ENCODE measurements at places on chromosomes 4 and X.

GRCh38 chr4:71683309-71683708 is 100.6 kb downstream of the GC start:
- no peak for DNase-seq

GRCh38 chr4:29708473-29708872 is 1011.7 kb upstream of the PCDH7 start:
- no peak for DNase-seq

GRCh38 chr4:83389756-83390505 is 55.3 kb upstream of the HPSE start:
- no peak for DNase-seq

DNA sequence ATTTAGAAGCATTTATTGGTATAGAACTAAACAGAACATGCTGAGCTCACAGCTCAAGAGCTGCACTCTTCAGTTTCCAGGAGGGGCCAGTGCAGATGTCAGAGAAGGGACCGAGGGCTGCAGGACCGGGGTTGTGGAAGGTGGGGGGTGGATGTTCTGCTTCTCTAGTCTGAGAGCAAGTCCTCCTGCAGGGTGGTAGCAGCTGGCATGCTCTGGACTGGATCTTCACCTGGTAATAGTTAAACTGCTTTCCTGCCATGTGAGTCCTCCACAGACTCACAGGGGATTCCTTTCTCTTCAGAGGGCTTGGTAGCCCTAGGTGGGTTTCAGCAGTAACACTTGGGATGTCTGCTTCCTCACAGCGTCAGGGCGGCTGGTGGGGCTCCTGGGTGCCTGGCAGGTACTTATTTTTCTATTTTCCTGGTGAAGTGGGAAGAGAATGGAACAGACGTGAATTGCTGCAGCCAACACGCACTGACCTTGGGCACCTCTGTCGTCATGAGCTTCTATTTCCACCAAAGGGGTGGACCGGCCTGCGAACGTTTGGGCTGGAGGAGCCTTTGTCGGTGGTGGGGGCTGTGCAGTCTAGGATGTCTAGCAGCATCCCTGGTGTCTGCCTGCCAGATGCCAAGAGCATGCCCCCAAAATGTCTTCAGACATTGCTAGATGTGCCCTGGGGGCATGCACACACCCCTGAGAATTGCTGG is 2.5 kb downstream of the MAEA start:
- no peak for DNase-seq

GRCh38 chr4:107006218-107006617 is 29.9 kb downstream of the DKK2 start:
- DNase-seq: no peak

DNA sequence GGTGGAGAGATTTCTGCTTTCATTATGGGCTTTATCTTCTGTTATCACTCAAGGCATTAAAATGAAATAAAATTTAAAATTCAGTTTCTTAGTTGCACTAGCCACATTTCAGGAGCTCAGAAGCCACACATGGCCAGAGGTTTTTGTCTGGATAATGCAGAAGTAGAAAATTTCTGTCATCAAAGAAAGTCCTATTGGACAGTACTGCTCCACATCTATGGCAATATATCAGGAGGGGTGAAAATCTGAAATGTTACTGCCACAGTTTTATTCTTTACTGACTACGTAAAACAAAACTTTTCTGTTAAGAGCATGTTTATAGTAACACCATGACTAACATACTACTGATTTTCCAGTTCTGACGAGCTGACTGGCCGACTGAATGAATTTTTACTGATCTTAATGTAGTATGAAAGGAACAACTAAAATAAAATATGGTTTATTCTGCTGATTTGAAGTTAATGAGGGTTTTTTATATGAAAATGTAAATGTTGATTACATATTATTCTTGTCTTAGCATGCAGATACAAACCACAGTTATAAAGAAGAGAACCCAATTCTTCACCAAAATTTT is 264.0 kb upstream of the HAND2 start:
- no peak for DNase-seq

- DNase-seq: no peak
Observed at GRCh38 chr4:167233685-167234315, 494 bp downstream of the SPOCK3 start.

DNA sequence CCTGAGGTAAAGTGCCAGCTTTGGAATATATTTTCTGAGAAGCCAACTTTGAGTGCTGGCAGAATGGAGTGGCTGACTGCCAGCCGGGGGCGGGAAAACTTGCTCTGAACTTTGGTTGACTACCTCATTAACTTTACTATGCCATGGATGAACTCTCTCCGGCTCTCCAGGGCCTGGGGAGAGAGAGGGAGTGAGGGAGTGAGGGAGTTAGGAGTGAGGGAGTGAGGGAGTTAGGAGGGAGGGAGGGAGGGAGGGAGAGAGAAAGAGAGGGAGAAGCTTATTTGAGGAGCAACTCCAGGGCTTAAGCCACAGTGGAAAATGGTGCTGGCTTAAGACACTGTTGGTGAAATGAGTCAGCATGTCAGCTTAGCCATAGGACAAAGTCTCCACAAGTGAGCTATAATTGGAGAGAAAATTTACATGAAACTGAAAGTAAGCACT is 280.9 kb upstream of the RPS6KA3 start:
- no peak for DNase-seq

GRCh38 chr4:10168151-10168550 is 51.6 kb upstream of the WDR1 start:
- no peak for DNase-seq

DNA sequence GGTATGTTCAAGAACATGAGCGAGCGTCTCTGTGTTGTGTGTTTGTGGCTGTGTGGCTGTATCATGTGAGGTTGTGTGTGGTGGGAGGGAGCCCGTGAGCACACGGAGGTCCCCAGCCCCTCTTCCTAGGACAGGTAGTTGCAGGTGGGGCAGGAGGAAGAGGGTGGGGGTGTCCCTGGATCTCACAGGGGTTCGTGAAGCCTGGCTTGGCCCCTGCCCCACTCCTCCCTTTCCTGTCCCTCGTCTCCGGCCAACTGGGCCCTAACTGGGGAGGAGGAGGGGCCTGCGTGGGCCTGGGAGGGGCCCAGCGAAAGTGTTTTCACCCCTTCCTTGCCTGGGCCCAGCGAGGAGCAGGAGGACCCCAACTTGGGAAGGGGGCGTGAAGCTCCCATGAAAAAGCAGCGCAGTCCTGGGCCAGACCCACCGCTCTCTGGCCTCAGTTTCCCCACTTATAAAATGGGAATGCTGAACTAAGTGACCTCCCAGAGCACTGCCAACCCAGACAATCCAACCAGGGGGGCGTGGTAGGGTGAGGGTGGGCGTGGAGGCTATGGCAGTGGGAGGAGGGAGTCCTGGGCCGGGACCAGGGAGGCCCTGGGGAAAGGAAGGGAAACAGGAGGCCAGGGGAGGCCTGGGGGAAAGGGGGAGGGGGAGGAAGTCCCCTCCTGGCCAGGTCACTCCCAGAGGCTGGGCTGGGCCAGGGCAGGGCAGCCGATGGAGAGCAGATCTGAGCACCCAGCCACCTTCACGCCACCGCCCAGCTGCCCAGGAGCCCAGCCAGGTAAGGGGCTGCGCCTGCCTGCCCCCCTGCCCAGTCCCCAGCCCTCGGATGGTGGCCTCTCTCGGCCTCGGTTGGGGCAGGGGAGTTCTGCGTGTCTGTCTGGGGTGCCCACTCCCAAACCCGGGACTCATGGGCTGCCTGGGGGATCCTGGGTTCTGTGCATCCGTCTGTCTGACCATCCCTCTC is at the start of gene AVPR2:
AVPR2 (plus strand) TSS at position 683 of the 967 bp plus-strand sequence. CDS start 473 bp downstream, outside the sequence.
- DNase-seq: no peak

GRCh38 chr4:176708771-176709311 is 83.9 kb downstream of the VEGFC start:
- no peak for DNase-seq

DNA sequence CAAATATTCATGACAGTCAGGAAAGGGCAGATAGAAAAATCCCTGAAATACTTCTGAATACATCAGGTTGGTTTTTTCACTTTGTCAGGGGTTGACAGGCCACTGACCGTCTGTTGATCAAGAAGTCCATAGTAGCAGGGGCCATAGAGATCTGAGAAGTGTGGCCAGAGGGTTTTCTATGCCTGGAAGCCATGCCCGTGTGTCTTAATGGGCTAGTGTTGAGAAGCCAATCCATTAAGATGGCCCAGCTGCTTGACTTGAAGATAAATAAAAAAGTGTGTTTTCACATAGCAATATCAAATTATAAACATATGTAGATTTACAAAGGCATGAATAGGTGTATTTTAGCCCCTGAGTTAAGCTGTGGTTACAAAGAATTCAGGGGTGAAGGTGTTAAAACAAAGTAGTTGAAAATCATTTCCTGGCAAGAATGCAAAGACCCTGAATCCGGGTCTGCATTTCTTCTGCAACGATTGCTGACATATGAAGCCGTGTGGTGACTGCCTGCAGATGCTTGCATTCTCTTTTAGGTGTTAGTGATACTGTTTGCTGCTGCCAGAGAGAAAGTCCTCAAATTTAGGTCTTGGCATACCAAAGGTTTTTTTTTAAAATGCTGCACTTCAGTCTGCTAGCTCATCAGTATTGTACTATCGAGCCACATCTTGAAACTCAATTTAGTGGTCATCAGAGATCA is 9.3 kb upstream of the LIMCH1 start:
- no peak for DNase-seq

DNA sequence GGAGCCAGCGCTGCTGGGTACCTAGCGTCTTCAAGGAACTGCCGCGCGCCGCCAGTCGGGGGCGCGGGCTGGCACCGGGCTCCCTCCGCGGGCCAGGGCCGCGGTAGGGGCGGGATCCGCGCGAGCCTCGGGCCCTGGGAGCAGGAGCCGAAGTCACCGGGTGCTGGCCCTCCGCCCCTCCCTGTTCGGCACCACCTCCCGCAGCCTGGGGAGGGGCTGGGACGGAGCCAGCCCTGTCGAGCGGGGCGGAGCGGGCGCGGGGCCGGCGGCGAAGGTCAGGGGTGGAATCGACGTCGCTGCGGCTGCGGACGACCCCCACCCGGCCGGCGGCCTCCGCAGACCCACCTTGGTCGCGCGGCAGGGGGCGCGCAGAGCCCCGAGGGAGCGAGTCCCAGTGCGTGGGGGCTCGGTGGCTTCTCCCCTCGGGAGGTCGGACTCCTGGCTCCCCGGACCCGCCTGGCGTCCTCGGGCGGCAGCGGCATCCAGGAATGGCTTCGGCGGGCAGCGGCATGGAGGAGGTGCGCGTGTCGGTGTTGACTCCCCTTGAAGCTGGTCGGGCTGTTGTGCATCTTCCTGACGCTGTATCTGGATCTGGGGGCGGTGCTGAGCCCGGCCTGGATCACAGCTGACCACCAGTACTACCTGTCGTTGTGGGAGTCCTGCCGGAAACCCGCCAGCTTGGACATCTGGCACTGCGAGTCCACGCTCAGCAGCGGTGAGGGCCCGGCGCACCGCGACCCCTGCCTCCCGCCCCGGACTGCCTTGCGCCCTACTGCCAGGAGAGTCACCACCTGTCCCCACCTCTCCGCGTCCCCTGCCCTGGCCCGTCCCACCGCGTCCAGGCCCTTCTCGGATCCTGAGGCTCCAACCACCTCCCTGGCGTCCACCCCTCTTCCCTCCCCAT is 50.5 kb upstream of the FAM47C start:
- no peak for DNase-seq

- no peak for DNase-seq
Observed at GRCh38 chrX:54746928-54747327, 51.1 kb downstream of the ITIH6 start.

DNA sequence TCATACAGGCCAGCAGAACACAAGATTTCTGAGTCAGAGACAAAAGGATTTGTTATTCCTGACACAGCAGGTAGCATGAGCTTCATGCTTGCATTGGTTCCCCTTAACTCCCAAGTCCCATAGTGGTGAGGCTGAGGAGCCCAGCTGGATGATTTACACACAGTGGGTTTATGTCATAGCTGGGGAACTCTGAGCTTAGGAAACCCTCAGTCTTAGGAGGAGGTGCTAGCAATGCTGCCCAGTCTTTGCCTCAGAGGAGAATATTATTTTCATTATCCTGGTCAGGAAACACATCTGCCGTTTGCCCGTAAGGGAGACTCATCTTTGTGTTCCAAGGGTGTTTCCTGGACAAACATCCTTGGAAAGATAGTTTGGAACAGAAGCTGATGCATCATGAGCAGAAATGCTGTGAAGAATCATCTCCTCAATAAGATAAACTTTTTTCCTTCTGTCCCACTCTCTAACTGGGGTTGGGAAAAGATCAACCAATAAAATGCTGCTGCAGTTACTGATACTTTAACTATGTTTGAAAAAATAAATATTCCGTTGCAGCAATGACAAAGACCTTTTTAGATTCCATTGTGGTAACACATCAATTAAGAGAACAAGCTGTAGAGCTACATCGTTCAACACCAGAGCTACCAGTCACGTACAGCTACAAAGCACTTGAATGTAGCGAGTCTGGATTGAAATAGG is 146.8 kb downstream of the DCLK2 start:
- DNase-seq: no peak

- no peak for DNase-seq
Observed at GRCh38 chrX:153511784-153512500, 5.5 kb upstream of the ATP2B3 start.

- DNase-seq: no peak
Observed at GRCh38 chr4:87835743-87836142, 3.0 kb downstream of the MEPE start.

- DNase-seq: no peak
Observed at GRCh38 chr4:30386266-30386895, 333.8 kb upstream of the PCDH7 start.

DNA sequence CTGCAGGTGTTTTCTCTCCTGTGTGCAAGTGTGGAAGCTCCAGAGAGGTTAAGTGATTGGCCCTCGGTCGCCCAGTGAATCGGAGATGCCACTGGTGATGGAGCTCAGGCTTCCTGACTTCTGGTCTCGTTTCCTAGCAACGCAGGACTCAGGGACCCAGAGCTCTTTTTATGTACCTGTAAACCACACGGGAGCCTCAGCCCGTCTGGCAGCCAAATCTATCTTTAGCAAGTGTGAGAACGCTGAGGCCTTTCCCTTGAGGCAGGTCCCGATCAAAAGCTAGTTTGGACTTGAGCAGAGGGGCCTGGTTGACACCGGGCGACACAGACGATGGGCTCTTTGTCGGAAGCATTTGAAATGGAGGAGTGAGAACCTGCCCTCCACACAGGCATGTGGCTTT is 116.8 kb downstream of the SORCS2 start:
- no peak for DNase-seq

DNA sequence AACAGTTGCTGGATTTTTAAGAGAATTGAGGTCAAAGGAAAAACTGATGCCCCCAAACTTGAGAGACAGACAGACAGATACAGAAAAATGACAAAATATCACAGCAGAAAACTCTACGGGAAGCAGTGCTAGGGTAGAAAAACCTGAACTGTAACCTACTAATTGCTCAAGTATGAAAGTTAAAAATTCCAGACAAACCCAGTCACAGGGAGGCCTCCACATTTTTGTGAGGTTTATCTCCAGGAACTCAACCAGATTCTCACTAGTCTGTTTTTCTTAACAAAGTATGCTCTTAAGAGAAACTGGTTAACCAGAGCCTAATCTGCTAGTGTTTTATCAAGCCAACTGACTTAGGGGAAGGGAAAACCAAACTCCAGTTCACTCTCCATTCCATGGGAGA is 19.9 kb upstream of the PPP3CA start:
- no peak for DNase-seq

- DNase-seq: no peak
Observed at GRCh38 chrX:127190381-127190780, 370.9 kb downstream of the PRR32 start.

GRCh38 chr4:10461850-10462400 is 4.7 kb upstream of the ZNF518B start:
- DNase-seq: no peak

Data from hematopoietic multipotent progenitor cell treated with erythropoietin and hydrocortisone succinate and interleukin-3 and kit ligand, for 15 days (in vitro differentiated cells).